Activated T-cell treated with anti-CD3 and anti-CD28 coated beads, Interleukin-2, amount 50 U/mL, for 1 hour (primary cell): ENCODE measurements at places on chromosomes 1 and 21.

DNA sequence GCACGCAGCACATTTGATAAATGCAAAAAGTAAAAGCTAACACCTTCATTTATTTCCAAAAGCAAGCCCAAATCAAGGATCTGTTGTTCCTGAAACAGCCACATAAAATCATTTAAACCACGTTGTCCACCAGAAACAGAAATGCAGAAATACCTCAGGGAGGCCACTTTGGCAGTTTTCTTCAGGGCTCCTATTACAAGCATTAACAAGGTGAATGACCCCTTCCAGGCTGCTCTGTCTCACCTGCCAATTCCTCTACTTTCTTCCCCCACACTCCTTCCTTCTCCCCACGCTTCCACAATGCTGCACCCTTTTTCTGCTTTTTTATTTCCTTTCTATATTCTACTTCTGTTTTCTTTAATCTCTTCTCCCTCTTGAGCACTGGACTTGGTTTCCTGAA is 55.0 kb upstream of the PTGFRN start:
- no peak for DNase-seq

DNA sequence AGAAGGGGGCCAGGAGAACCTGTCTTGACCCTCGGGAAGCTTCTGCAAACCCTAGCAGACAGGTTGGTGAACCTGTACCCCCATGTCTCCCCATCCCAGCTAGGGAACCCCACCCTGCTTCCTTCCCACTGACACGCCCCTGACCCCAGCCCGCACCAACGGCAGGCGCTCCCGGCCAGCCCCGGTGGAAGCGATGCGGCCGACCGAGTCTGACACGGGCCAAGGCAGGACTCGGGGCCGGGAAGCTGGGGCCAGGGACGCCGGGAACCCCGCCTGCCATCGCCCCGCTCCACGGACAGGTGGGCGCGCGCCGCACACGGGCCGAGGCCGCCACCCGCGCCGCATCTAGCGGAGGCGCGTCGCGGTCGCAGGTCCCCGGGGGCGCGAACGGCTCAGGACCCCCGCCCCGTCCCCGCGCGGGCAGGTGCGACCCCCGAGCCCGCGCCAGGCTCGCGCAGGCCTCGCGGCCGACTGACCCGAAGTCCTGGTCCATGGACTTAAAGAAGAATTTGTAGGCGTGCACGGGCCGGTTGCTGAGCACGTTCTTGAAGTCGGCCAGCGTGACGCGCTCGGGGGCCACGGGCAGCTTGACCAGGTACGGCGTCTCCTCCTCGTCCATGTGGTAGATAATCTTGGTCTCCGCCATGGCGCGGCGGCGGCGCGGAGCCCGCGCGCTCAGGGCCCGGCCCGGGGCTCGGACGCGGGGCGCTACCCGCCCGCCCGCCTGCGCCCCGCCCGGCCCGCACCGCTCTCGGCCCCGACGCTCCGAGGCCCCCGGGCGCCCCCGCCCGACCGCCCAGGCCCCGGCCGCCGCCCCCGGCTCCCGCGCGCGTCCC is 580 bp downstream of the DVL1 start:
- no peak for DNase-seq

- DNase-seq = no peak
These were observed 19.9 kb downstream of the ACTN2 start for GRCh38 chr1:236706183-236706582.

GRCh38 chr1:25554886-25555752 is 11.7 kb downstream of the LDLRAP1 start:
- DNase-seq = no peak

DNA sequence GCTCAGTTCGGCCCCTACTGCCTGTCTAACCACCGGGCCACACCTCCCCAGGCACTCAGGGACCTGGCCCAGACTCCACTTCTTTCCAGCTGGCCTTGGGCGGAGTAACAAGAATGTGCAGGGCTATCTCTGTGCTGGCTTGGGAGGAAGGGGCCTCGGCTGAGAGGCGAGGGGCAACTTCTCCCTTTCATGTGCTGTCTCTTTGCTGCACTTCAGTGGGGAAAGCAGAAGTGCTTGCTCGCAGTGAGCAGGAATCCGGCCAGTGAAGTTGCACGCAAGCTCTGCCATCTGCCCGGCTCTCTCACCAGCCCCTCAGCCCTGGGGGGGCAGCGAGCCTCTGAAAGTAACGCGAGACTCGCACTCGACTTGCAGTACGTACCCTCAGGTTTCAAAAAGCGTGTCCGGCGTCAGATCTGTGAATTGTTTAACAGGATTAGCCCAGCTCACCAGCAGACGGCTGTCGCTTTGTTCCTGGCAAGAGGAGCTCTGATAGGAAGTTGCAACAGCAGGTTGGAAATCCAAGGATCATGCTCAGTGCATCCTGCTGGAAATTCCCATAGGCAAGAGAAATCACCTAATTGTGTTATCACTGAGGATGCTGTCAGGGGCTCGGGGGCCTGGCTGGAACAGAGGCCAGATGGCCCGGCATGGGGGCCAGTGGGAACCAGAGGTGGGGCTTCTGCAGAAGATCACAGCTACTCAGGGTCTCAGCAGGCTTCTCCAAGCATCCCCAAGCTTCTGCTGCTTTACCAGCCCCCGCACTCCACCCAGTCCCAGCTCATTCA is 221.1 kb downstream of the NPHP4 start:
- no peak for DNase-seq
